ENCODE measurements at places on chromosomes 3 and 15.

DNA sequence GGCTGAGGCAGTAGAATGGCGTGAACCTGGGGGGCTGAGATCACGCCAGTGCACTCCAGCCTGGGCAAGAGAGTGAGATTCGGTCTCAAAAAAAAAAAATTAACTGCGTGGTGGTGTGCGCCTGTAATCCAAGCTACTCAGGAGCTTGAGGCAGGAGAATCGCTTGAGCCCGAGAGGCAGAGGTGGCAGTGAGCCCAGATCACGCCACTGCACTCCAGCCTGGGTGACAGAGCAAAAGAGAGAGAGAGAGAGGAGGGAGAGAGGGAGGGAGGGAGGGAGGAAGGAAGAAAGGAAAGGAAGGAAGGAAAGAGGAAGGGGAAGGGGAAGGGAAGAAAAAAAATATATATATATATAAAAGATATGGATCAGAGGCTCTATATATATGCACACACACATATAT is 6.0 kb downstream of the TM4SF19 start:
- DNase-seq = no peak

DNA sequence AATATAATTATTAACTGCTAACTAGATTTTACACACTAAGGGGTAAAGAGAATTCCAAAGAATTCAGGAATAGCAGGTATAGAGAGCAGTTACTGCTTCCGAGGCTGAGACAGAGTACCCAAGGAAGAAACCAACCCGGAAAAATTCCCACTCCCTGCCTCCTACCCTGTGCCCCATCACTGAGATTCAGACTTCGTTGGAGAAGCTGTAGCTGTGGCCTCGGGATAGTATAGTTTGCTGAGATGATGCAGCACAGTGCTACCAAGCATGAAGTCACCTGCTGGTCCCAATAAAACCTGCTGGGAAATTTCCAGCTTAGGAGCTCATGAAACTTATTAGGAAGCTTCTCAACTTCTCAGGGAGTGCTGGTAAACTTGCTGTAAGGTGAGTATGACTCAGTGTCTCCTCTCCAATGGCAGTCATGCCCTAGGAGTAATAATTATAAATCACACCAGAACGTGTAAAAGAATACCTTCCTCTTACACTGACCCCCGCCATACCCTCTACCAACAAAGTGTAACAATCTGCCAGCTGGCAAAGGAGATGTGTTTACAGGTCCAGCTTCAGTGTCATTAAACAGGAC is 215.2 kb upstream of the ROBO2 start:
- no peak for DNase-seq

GRCh38 chr15:88908123-88908522 is 5.1 kb downstream of the MFGE8 start:
- DNase-seq = no peak

DNA sequence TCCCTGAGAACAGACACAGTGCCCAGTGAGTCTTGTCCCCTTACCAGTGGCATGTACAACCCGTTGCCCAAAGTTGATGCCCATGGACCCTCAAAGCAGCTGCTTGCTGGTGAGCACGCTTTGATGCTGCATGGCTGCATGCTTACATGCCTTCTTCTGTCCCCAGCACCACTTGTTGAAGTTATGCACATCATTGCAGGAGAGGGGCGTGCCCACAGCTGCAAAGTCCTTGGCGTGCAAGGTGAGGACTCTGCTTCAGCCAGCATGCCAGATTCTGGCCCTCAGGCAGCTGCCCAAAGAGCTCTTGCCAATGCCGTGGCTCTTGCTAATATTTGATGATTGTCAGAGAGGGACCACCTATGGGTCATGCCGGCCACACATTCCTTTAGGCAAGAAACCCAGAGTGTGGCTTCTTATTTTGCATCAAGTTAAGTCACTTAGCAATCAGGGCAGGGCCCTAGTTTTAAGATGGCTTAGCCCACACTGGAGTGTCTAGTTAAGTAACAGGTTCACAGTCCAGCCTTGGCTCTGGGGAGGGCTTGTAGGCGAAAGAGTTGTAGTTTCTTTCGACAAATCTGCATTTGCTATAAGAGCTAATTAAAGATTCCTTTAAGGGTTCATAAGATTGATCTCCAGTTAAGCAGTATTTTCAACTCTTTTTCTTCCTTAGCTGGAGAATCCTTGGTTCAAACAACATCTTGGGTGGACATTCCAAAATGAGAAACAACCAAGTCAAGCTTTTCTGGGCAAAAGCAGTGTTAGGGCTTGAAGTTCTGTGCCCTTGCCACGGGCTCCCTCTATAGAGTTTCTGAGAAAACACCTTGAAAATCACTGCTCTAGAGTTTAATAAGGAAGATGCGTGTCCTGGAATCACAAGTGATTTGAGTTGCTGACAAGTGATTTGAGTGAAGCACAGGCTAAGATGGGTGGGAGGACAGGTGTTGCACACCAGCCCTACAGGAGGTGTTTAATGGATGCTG is 128.6 kb downstream of the SLCO3A1 start:
- no peak for DNase-seq

GRCh38 chr15:73273181-73274002 is 95.4 kb downstream of the HCN4 start:
- DNase-seq = peak; percentile 4

DNA sequence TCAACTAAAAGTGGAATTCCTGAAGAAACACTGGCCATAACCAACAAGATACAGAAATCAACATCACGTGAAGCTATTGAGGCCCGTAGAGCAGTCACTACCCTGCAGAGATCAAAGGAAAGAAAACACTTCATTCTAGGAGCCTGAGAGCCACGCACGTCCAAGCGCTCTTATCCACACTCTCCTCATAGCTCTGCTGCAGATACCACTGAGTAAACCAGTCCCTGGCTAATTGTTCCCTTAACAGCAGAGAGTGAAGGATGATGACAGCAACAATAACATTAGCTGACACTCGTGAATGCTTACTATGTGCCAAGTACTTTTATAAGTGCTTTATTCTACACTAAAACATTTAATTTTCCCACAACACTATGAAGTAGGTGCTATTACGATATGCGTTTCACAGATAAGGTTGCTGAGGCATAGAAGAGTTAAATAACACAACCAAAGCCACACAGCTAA is 271.0 kb upstream of the GADL1 start:
- DNase-seq = no peak

GRCh38 chr3:127277561-127277960 is 10.3 kb downstream of the PRR20G start:
- no peak for DNase-seq

- no peak for DNase-seq
Measured at GRCh38 chr3:115418583-115418982, 204.7 kb upstream of the GAP43 start.

DNA sequence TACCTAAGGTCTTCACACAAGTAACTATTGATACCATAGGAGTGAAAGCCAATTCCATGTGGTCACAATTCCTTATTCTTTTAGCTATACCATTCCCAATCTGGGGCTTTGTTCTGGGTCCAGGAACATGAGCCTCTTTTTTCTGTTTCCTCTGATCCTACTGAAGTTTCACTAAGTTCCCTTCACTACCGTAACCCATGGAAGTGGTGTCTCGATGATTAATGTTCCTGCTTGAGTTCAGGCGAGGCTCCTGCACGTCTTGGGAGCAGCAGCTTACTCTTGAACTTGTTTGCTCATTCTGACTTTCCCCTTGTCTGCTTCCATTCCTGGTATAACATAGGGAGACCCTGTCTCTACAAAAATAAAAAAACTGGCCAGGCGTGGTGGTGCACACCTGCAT is 23.6 kb downstream of the ZNF592 start:
- no peak for DNase-seq

GRCh38 chr15:62840526-62841268 is 201.8 kb upstream of the TPM1 start:
- no peak for DNase-seq

GRCh38 chr15:90379263-90379662 is 8.8 kb upstream of the IQGAP1 start:
- DNase-seq = no peak

DNA sequence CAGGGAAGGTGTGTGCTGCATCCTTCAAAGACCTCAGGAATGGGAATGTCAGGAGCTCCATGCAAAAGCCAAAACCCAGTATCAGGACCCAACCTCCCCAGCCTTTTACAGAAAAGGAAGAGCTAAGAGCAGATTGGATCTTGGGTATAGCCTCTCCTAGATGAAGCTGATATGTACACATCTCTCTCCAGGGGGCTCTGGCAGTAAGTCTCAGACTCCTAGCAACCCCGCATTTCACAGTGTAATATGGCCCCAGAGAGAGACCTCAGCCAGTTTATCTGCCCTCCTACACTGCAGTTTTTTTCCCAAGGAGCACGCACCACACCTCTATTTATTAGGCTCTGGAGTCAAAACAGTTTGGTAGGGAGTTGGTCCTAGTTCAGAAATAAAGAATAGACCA is 88.2 kb downstream of the RBPMS2 start:
- DNase-seq = no peak

GRCh38 chr15:71221417-71221816 is 106.1 kb downstream of the THSD4 start:
- DNase-seq = no peak

- no peak for DNase-seq
Measured at GRCh38 chr15:70726753-70727152, 36.6 kb downstream of the UACA start.

DNA sequence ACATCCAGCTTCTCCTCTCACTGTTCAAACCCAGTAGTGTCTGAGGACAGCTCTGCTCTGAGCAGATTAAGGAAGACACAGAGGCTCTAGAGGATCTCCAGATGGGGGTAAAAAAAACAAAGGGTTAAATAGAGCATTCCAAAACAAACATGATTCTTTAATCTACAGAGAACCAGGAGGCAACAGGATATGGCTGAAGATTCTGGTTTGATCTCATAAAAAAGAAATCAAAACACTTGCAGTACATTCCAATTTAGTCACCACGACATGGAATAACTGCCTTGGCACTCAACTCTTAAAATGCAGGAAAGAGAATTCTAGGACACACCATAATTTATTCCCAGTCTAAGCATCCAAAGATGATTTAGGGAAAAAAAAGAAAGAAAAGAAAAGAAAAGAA is 32.0 kb downstream of the TM4SF4 start:
- no peak for DNase-seq

Measured in activated T-helper 9 cell treated with anti-CD3 and anti-CD28 coated beads, Interleukin-2, amount 50 U/mL, for 16 hours (primary cell).